LHCN-M2 (cell line): ENCODE measurements at places on chromosomes 7 and 10. TPM values are rescaled to one million over a fixed set of nuclear protein-coding genes. Genes with fewer than 3 reads are reported as not detected.
A peak's percentile ranks its signal among the peaks of the same experiment; 100 is the strongest.

DNA sequence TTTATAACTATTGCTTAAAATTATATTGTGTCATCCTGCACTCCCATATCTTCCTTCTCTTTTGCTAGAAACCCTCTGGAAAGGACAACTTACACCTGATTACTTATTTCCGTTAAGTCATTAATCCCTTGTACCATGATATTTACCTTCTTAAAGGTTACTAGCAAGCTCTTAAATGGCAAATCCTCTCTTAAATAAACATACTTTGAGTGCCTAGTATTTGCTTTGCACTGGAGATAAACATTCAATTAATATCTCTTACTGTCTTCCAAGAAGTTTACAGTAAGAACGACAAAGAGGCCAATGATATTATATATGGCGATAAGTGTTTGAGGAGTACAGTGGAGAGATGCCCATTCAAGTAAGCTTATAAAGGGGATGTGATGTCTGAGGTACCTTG lies 278.3 kb downstream of the HGF start:
- no peak for DNase-seq

GRCh38 chr7:54858008-54858692 lies 99.1 kb upstream of the SEC61G start:
- DNase-seq, result no peak

DNA sequence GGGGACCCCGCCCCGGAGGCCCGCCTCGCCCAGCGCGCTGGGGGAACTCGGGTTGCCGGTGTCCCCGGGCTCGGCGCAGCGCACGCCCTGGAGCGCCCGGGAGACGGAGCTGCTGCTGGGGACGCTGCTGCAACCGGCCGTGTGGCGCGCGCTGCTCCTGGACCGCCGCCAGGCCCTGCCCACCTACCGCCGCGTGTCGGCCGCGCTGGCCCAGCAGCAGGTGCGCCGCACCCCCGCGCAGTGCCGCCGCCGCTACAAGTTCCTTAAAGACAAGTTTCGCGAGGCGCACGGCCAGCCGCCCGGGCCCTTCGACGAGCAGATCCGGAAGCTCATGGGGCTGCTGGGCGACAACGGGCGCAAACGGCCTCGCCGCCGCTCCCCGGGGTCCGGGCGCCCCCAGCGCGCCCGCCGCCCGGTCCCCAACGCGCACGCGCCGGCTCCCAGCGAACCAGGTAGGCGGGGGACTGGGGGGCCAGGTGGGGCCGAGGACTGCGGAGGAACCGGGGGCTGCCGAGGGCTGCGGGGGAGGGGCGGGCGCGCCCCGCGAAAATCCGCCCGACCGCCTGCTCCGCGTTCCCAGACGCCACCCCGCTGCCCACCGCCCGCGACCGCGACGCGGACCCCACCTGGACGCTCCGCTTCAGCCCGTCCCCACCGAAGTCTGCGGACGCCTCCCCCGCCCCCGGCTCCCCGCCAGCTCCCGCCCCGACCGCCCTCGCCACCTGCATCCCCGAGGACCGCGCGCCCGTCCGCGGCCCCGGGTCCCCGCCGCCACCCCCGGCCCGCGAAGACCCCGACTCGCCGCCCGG lies 574 bp downstream of the UTF1 start:
- DNase-seq, result no peak

DNA sequence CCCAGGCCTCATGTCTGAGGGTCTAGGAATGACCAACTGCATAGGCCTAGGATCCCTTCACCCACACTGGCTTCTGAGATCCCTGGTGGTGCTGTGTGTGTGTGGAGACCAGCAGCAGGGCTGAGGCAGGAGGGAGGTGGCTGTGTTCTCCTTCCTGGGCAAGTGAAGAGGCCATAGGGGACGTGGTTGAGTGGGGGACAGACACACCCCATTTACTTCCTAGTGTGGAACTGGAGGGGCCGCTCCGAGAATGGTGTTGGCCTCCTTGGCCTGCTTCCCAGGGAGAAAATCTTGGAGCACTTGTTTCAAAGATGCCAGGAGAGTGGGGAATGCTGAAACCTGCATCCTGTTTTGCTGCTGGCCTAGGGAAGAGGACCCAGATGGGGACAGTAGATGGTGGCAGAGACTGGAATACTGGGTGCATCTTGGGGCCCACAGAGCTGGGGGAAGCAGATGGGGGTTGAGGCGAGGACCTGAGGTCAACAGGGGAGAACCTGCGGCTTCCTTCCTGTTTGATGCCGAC lies 19.1 kb downstream of the UBTD1 start:
- DNase-seq, result no peak

DNA sequence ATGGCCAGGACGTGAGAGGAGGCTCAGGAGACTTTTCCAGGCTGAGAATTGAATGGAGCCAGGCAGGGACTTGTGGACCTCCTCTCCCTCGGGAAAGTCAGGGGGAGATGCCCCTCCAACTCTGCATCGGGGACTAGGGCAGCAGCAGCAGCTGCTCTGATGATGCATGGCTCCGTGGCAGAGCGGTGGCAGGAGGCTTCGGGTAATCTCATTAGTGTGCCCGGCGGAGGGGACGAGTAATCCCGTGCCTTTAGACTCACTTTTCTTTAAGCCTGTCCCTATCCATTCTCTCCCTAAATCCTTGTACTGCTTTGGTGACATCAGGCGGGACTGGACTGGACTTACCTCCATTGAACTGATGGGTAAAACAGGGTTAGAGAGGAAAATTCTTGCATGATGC lies 75.1 kb downstream of the ZMIZ1 start:
- DNase-seq, result no peak

- no peak for DNase-seq
Measured at GRCh38 chr10:14173391-14173705, 157.4 kb downstream of the FRMD4A start.

- DNase-seq, result no peak
Measured at GRCh38 chr10:96968682-96969423, 136.8 kb downstream of the LCOR start.

- no peak for DNase-seq
Measured at GRCh38 chr10:5723692-5724091, 39.1 kb downstream of the TASOR2 start.

GRCh38 chr7:100132697-100133151 lies 6.0 kb downstream of the MBLAC1 start:
- peak; percentile 62 for DNase-seq

The FFAR4 gene
- not detected in 2 replicates for total RNA-seq

The ABCB4 gene
- total RNA-seq, result not detected in 2 replicates

The TRIM73 gene
- total RNA-seq, result 0.29 and 0.83 TPM in 2 replicates

The FAM241B gene
- total RNA-seq, result not detected in 2 replicates
